ENCODE measurements at places on chromosomes 2 and 18.

- DNase-seq: no peak
Measured at GRCh38 chr2:65098741-65099140, 31.2 kb downstream of the RAB1A start.

- no peak for DNase-seq
Measured at GRCh38 chr2:198518935-198519334, 714.5 kb downstream of the PLCL1 start.

- DNase-seq: no peak
Measured at GRCh38 chr2:44753552-44754285, 187.8 kb upstream of the SIX3 start.

DNA sequence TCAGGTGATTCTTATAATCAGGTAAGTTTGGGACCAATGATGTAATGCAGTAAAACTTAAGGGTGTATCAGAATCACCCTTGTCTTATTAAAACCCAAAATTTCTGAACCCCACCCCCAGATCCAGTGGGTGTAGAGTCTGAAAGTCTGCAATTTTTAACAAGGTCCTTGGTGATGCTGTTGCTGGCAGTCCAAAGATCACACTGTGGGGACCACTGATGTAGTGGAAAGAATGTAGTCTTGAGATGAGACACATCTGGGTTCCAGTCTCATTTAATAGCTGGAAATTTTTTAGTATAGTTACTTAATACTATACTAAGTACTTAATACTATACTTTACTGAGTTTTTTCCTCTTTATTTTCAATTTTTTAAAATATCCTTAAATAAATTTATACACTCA is 258.4 kb downstream of the PLCL1 start:
- no peak for DNase-seq

GRCh38 chr2:6879011-6879410 is 1.4 kb downstream of the RSAD2 start:
- peak; percentile 53 for DNase-seq

DNA sequence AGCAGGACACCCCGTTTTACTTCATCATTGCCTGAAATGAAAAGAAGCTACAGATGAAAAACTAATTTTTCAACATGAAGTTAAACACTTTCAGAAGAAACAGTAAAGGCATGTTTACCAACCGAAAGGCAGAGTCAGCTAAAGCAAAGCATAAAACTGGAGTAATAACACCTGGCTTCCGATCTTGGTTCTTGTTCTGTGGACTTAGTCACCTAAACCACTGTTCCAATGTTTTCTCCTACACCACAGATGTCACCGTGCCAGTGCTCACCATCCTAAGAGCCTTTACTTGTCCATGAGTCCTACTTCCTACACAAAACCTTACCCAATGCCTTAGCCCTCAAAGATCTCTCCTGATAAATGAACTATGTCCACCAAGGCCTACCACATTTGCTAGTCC is 13.5 kb downstream of the MCM6 start:
- no peak for DNase-seq

- DNase-seq: peak; percentile 73
Measured at GRCh38 chr2:209977386-209978239, 24.8 kb upstream of the RPE start.

- peak; percentile 21 for DNase-seq
Measured at GRCh38 chr2:6423944-6424343, 441.8 kb downstream of the CMPK2 start.

DNA sequence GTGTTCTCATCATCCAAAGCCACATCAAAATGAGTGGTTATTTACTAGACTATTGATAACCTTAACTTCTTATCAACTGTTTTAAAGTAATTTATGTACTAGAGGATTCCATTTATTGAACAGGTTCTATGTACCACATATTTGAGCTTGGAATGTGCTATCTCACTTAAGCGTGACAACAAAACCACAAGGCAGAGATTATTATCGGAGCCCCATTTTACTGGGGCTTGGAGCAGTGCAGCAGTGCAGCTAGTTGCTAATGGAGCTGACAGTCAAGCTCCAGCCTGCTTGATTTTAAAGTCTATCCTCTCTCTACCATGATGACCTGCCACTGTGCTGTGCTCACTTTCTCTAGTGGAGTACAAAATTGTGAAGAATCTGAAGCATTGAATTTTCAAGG is 24.6 kb downstream of the GCG start:
- no peak for DNase-seq

- no peak for DNase-seq
Measured at GRCh38 chr2:188324067-188324466, 32.4 kb downstream of the GULP1 start.

DNA sequence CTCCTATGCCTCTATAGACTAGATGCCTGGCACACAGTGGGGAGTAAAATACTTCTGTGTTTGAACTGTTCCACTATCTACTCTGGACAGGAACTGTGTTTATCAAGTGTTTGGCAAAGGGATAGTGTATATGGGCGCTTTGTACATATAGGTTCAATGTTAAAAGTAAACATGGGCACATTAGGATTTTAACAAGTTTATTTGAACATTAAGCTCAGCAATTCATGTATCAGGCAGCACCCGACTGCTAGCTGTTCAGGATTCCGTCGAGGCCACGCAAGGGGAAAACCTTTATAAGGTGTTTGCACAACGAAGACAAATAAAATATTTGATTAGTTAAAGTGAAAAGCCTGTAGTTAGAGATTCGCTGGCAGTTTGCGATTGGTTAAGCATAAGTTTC is 43.4 kb upstream of the ROCK2 start:
- DNase-seq: no peak

- no peak for DNase-seq
Measured at GRCh38 chr2:1709946-1710560, 34.3 kb downstream of the PXDN start.

DNA sequence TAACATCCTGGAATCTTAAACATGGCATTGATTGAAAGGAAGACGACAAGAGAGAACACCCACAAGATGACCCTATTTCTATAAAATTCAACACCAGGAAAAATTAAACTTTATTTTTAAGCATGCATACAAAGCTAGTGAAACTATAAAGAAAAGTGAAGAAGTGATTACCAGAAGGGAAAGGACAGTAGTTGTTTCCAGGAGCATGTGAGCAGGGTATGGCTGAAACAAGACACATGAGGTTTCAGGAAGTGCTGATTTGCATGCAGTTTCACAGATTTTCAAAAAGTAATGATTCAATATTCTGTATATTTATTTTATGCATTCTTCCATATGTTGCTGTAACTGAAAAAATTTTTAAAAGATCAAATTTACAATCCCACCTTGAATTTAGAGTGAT is 24.6 kb upstream of the DAW1 start:
- no peak for DNase-seq

- peak; percentile 56 for DNase-seq
Measured at GRCh38 chr2:61538920-61539520, 864 bp upstream of the XPO1 start.

DNA sequence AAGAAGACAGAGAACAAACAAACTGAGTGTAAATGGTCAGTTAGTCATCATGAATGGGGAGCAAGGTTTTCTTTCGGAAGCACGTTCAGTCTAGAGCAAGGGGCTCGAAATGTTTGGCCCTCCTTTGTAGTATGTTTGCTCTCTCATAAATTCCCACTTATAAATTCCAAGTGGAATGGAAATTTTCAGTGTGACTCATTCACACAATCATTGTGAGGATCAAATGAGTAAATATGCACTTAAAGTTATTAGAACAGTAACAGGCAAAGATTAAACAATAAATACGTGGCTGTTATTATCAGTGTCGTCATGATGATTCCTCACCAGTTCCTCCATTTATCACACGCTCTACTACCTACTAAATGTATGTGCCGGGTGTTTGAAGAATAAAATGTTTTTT is 10.5 kb downstream of the CNGA3 start:
- no peak for DNase-seq

DNA sequence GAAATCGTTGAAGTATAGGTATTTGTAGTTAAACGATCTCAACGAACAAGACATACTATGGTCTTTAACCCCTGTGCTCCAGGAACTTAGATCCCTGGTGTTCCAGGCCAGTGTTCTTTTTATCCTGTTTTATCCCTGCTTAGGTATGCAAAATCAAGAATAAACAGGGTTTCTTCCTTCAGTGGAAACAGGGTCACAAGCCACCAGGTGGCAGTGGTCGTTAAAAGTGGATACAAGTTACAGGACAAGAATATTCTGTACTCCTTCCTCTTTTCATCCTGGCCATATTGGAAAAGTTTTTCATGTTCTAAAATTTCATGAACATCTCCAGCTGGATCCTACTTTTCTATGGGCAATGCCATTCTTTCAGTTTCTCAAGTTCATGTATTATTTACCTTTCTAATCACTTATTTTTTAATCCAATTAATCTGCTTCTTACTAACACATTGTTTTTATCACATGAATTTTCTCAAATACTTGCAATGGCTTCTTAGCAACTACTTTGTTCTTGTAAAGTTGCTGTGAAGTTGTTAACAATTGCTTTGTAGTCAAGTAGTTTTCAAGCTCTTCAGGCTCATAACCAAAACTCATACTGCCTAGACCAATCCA is 16.4 kb upstream of the HNMT start:
- DNase-seq: peak; percentile 81

GRCh38 chr2:237109421-237109934 is 23.8 kb downstream of the COPS8 start:
- DNase-seq: no peak

DNA sequence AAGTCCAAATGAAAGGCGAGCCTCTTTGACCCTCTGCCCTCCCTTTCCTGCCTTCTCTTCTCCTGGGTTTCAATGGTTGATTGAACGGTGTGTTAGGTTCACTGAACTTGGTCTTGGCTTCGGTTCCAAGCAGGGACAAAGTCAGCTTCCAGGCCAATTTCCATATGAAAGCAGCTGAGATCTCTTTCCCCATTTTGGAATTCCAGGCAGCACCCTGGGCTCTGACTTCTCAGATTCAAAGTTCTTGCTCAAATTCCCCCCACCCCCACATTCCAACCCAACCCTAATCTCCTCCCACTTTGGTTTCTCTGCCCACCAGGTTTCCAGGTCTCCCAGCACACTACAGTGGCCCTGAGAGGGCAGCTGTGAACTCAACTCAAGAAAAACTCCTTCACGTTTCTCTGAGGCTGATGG is 231.0 kb downstream of the INSIG2 start:
- no peak for DNase-seq

- no peak for DNase-seq
Measured at GRCh38 chr2:2107141-2107540, 223.9 kb downstream of the MYT1L start.

- no peak for DNase-seq
Measured at GRCh38 chr2:178401994-178402437, 49.0 kb downstream of the PRKRA start.

DNA sequence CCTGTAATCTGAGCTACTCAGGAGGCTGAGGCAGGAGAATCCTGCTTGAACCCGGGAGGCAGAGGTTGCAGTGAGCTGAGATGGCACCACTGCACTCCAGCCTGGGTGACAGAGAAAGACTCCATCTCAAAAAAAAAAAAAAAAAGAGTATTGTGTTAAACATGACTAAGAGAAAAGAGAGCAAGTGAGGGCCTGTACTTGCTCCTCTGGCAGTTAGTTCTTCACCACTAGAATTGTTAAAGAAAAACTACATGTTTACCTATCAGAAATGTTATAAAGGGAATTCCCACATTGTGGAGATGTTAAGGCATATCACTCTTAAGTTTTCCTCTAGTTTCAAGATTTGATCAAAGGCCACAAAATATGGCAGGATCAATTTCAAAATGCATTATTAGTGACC is 75.4 kb upstream of the LRATD1 start:
- no peak for DNase-seq

DNA sequence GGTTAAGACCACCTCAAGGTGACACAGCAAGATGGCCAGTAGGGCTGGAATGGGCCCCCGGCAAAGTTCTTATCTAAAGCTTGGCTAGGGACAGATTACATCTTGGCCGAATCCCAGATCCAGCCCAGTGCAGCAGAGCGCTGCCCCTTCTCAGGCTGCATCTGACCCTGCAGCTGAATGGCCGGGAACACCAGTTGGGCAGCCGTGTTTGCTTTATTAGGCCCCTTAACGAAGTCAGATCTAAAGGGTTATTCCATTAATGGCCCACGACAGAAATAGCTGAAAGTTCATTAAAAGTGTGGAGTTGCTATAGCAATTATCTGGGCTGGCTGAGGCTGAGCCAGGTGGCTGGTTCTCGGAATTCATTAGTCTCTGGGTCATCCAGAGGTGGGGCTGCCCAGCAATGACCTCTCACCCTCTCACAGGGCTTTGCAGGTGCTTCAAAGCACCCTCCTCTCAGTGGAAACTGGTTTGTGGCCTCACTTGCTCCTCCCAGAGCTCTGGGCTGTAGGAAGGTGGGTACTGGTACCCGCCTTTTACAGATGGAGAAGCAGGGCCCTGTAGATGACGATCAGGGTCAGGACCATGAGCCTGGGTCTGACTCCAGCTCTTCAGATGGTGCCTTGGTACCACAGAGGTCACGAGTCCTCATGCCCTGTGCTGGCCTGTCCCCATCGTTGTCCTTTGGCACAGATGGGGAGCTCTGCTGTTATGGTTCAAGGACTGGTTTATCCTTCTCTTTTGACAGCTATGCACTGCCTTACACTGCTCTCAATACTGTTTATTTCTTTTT is 68.8 kb downstream of the EMX1 start:
- no peak for DNase-seq

DNA sequence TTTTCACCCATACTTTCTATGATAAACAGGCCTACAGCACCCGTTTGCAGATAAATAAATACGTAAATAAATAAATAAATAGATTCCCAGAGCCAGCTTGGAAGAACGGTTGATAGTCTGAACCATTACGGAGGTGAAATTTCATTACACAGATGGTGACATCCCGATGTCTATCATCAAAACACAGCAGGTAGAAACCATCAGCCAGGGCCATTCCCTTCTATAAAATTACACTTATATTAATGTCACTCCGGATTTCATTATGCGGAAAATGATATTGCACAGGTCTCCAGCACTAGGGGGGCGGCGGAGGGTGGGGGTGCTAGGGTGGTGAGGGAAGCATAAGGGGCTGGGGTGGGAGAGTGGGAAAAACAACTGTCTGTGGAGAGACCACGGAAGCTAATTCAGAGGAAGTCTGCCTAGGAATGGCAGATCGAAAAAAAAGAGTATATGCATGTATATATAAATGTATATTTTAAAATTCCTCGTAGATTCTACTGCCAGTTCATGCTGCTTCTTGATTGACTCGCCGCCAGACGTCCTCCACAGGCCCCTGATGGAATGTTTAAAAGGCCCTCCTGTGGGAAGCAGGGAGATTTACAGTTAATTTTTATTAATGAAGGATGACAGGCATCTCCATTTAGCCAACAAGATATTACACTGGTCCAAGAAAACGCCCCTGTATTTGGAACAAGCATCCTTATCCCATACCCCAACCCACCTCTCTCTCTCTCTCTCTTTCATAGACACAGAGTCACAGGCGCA is 1906.0 kb upstream of the PIK3C3 start:
- DNase-seq: no peak

- peak; percentile 86 for DNase-seq
Measured at GRCh38 chr2:97662895-97663625, 784 bp downstream of the ACTR1B start.

Data from adipocyte (in vitro differentiated cells).